ENCODE measurements at places on chromosomes 6 and 20. TPM values are rescaled to one million over a fixed set of nuclear protein-coding genes. Genes with fewer than 3 reads are reported as not detected.

GRCh38 chr6:47182291-47182957 lies 127.3 kb downstream of the TNFRSF21 start:
- H3K4me3 ChIP-seq: no peak overlapping the region
- peak overlapping the region; percentile 21 for H3K27ac ChIP-seq
- H3K27me3 ChIP-seq: no peaks in the 10 kb centered on the region
- peaks cover 38% of the 10 kb centered on the region for H3K4me1 ChIP-seq
- DNase-seq: no peak

- no peaks in the 10 kb centered on the region for H3K27me3 ChIP-seq
- H3K4me1 ChIP-seq: no peaks in the 10 kb centered on the region
- peaks cover 4% of the 10 kb centered on the region for H3K36me3 ChIP-seq
- no peak overlapping the region for H3K27ac ChIP-seq
- no peak overlapping the region for H3K4me3 ChIP-seq
Measured at GRCh38 chr20:63610581-63611435, 16.1 kb downstream of the GMEB2 start.

DNA sequence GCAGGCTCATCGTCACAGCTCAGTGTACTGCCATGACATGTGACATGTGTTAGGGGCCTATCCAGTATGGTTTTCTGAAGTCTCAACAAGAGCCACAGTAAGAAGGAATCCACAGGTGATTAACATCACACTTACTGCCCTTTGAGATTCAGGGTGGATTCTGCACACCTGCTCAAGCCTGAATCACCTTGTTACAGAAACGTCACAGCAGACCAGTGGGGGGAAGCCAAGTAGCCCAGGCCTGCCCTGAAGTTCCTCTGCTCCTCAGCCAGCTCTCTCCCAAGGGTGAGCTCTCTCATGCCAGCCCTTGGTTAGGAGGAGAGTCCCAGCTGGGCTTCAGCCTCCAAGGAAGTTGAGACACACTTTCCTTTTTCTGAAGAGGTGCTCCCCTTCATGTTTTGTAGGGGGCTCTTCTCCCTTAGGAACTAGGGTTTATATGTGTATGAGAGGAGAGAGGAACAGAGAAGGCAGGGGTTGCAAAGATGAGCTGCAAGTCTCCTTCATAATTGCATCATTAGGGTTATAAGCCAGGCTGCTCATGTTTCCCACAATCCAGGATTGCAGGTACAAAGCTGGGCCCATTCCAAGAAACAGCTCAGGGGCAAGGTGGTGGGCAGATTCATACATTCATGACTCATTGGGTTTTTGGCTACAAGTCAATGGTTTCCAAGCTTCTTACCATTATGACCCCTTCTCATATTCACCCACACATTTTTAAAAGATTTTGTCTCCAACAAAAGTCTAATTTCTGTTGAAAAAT lies 11.6 kb downstream of the GSS start:
- H3K27me3 ChIP-seq: no peaks in the 10 kb centered on the region
- no peaks in the 10 kb centered on the region for H3K4me1 ChIP-seq
- H3K4me3 ChIP-seq: no peak overlapping the region
- no peak overlapping the region for H3K27ac ChIP-seq

DNA sequence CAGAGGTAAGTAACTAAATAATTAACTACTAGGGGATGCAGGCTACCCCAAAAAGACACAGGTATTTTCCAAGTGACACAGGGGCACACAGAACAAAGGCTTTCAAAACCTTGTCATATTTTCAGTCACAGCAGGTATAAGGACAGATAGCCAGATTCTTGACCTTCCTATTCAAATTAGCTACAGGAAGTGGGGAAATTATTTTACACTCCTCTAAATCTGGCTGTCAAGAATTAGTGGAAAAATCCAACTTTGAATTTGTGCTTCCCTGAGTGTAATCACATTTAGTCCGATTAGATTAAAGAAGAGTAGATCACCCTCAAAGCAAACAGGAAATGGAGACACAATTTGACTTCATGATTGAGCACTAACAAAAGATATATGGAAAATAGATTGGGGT lies 60.6 kb downstream of the SYNE1 start:
- no peaks in the 10 kb centered on the region for H3K36me3 ChIP-seq
- H3K27ac ChIP-seq: no peak overlapping the region
- peaks cover 19% of the 10 kb centered on the region for H3K4me1 ChIP-seq
- H3K27me3 ChIP-seq: no peaks in the 10 kb centered on the region

Gene RHAG
- not detected for total RNA-seq

DNA sequence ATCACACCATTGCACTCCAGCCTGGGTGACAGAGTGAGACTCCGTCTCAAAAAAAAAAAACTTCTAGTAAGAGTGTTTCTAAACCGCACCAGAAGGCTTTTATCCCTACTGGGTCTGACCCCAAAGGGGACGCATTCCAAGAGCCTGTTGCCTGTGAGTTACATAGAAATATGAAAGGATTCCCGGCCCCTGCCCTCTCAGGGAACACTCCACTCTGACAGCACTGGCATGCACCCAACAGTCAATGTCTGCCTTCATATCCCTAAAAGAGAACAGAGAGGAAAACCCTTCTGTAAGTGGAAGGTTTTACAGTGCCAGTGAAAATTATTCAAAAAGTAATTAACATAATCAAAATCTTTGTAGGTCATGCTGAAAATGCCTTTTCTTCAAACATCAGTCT lies 117.1 kb upstream of the PTPRT start:
- no peak overlapping the region for H3K27ac ChIP-seq
- no peaks in the 10 kb centered on the region for H3K27me3 ChIP-seq
- H3K4me3 ChIP-seq: no peak overlapping the region
- DNase-seq: no peak

GRCh38 chr20:4330011-4330410 lies 314.7 kb upstream of the RNF24 start:
- DNase-seq: no peak
- H3K36me3 ChIP-seq: no peaks in the 10 kb centered on the region
- H3K27ac ChIP-seq: no peak overlapping the region
- no peak overlapping the region for H3K4me3 ChIP-seq

- H3K4me1 ChIP-seq: 0 out of 2 replicates have a peak, but pooled peaks cover 2% of the 10 kb centered on the region
- no peak for DNase-seq
- no peak overlapping the region for H3K27ac ChIP-seq
- H3K36me3 ChIP-seq: no peaks in the 10 kb centered on the region
Measured at GRCh38 chr20:33132513-33133372, 35.2 kb upstream of the BPIFA2 start.

GRCh38 chr20:22370137-22370536 lies 214.2 kb downstream of the FOXA2 start:
- no peaks in the 10 kb centered on the region for H3K36me3 ChIP-seq
- H3K27me3 ChIP-seq: peaks cover 1% of the 10 kb centered on the region
- no peak overlapping the region for H3K27ac ChIP-seq
- H3K4me3 ChIP-seq: no peak overlapping the region
- DNase-seq: no peak

GRCh38 chr6:53484476-53485280 lies 60.2 kb downstream of the GCLC start:
- no peak overlapping the region for H3K4me3 ChIP-seq
- peak; percentile 63 for DNase-seq
- H3K4me1 ChIP-seq: peaks cover 8% of the 10 kb centered on the region
- H3K27ac ChIP-seq: no peak overlapping the region
- no peaks in the 10 kb centered on the region for H3K27me3 ChIP-seq

GRCh38 chr20:49024220-49024619 lies 21.9 kb upstream of the CSE1L start:
- H3K36me3 ChIP-seq: peaks cover 19% of the 10 kb centered on the region
- no peaks in the 10 kb centered on the region for H3K4me1 ChIP-seq
- no peak for DNase-seq
- no peak overlapping the region for H3K27ac ChIP-seq
- H3K4me3 ChIP-seq: no peak overlapping the region

- no peak for DNase-seq
- H3K4me1 ChIP-seq: peaks cover 12% of the 10 kb centered on the region
Measured at GRCh38 chr6:12258191-12258590, 32.0 kb upstream of the EDN1 start.

DNA sequence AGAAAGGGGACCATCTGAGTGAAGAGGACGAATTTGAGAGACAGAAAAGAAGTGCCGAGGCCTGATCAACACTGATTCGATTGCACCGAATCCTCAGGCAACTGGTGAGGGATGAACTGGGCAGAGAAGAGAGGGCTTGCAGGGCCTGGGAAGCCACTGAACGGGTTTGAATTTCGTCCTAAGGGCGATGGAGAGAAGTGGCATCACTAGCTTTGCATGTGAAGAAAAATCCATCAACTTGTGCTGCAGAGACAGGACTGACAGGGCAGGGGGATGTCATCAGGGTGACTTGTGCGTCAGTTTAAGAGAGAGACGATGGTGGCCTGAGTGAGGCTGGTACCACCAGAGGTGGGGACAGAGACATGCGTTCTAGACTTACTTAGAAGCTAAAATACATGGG lies 73.7 kb upstream of the SLC22A23 start:
- no peaks in the 10 kb centered on the region for H3K36me3 ChIP-seq
- DNase-seq: no peak
- no peaks in the 10 kb centered on the region for H3K27me3 ChIP-seq
- H3K27ac ChIP-seq: no peak overlapping the region
- no peak overlapping the region for H3K4me3 ChIP-seq

- peak; percentile 51 for DNase-seq
- no peaks in the 10 kb centered on the region for H3K36me3 ChIP-seq
- peak overlapping the region; percentile 95 for H3K27ac ChIP-seq
- H3K27me3 ChIP-seq: no peaks in the 10 kb centered on the region
- H3K4me1 ChIP-seq: peaks cover 45% of the 10 kb centered on the region
Measured at GRCh38 chr6:12572896-12573827, 143.4 kb upstream of the PHACTR1 start.

Gene CCN6
- total RNA-seq: not detected

Gene GUCA1A
- not detected for total RNA-seq

DNA sequence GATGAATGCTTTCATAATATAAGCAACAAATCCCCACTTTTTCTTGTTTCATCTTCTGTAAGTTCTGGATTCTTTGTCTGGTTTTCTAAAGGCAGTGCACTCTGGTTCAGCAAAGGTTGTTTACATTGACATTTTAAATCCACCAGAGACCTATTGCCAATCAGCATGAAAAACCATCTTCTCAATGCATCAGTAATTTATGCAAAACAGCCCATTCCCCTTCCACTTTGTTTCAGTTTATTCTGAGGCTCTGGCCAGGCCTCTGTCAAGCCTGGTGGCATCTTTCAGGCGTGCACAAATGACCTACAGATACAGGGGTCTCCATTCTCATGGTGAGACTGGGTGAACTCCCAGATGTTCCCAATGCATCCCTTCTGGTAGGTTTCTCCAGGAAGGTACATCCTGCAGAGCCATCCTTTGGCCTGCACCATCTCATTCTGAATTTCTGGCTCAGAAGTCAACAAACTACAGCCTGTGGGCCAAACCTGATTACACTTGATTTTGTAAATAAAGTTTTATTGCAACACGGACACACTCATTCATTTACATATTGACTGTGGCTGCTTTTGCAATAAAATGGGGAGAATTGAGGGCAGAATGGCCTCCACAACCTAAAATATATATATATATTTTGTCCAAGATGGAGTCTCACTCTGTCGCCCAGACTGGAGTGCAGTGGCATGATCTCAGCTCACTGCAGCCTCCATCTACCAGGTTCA lies 405.4 kb downstream of the PREX1 start:
- H3K36me3 ChIP-seq: no peaks in the 10 kb centered on the region
- no peak for DNase-seq
- no peaks in the 10 kb centered on the region for H3K4me1 ChIP-seq
- H3K4me3 ChIP-seq: no peak overlapping the region
- H3K27ac ChIP-seq: no peak overlapping the region

GRCh38 chr6:160135907-160136655 lies 14.5 kb downstream of the SLC22A1 start:
- H3K27me3 ChIP-seq: no peaks in the 10 kb centered on the region
- H3K27ac ChIP-seq: no peak overlapping the region
- no peaks in the 10 kb centered on the region for H3K36me3 ChIP-seq
- no peak for DNase-seq
- H3K4me3 ChIP-seq: no peak overlapping the region

Gene RBBP8NL
- total RNA-seq: 39.2 TPM

- no peak for DNase-seq
- no peaks in the 10 kb centered on the region for H3K36me3 ChIP-seq
- H3K27ac ChIP-seq: peak overlapping the region; percentile 19
- H3K4me3 ChIP-seq: no peak overlapping the region
Measured at GRCh38 chr6:11604836-11605506, 67.4 kb downstream of the TMEM170B start.

Gene RIMS4
- total RNA-seq: 9.0 TPM

Gene PDE10A
- total RNA-seq: 3.4 TPM

Gene DNAH8
- total RNA-seq: not detected

Gene RBPJL
- not detected for total RNA-seq

GRCh38 chr6:118356054-118356453 lies 192.0 kb upstream of the PLN start:
- H3K4me3 ChIP-seq: no peak overlapping the region
- no peaks in the 10 kb centered on the region for H3K4me1 ChIP-seq
- no peaks in the 10 kb centered on the region for H3K27me3 ChIP-seq
- no peak overlapping the region for H3K27ac ChIP-seq
- DNase-seq: no peak
- no peaks in the 10 kb centered on the region for H3K36me3 ChIP-seq

DNA sequence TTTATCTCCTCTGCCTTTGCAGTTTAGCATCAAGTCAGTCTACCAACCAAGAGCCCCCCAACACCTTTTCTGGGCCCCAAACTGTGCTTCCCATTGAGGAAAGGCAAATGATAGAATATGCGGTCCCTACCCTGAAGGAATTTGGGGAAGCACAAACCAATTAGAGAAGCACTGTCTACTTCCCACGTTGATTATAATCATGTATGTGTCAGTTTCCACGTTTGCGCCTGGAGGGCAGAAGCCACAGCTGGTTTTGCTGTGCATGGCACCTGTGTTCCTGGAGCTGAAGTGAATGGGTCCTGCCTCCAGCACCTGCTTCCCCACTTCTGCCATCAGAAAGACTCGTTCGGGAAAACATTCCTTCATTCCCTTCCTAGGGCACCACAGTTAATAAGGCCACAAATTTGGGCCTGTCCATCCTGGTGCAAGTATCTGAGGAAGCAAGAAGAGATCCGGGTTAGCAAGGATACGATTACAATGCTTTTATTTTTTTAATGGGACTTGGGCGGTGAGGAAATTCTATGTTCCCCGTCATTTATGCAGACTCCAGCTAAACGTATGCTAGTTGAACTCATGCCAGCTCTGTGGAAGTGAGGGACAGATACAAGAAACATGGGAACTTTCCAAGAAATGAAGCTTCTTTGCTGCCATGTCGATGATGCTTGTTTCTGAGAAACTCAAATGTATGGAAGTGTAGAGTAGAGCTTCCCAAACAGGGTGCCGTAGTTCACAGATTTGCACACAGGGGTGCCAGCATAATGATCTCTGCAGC lies 333.5 kb downstream of the NRN1 start:
- no peaks in the 10 kb centered on the region for H3K27me3 ChIP-seq
- no peak overlapping the region for H3K4me3 ChIP-seq
- no peak overlapping the region for H3K27ac ChIP-seq
- no peaks in the 10 kb centered on the region for H3K4me1 ChIP-seq
- DNase-seq: no peak

DNA sequence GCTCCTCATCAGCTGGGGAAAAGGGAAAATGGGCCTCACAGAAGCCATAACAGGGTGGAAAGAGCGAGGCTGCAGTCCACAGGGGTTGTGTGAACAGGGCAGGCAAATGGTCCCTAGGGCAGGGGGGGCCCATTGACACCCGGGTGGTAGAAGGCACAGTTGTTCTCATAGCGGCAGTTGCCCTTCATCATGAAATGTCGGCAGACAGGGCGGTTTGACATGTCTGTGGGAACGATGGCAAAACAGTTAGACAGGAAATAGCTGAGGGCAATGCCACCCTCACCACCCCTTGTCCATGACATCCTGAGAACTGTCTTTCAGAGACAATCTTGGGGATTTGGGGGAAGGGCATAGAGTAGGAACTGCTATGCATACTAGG lies 15.6 kb downstream of the PPP1R10 start:
- peaks cover 11% of the 10 kb centered on the region for H3K36me3 ChIP-seq
- H3K27ac ChIP-seq: no peak overlapping the region
- no peaks in the 10 kb centered on the region for H3K4me1 ChIP-seq
